COLO829 (cell line): ENCODE measurements at places on chromosomes 3 and 15.

GRCh38 chr15:63405683-63406390 lies 24.2 kb upstream of the CA12 start:
- no peak for DNase-seq

DNA sequence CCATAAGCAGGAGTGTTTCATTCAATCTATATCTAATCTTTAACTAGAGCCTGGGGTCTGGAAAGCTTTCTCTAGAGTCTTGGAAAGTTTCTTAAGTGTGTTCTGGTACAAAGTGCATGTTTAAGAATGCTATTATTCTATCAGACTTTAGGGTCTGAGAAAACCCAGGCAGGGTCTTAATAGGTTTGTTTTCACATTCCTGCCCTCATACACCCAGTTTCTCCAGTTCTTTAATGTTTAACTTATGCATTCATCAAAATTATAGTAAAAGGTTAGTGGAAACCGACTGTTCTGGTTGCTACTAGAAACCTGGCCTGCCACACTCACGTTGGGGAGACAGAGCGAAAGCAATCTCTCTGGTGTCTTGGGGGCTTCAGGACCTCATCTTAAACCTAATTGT lies 102.9 kb upstream of the WDR72 start:
- no peak for DNase-seq

- DNase-seq, result no peak
Observed at GRCh38 chr15:70222606-70223005, 124.9 kb upstream of the TLE3 start.

DNA sequence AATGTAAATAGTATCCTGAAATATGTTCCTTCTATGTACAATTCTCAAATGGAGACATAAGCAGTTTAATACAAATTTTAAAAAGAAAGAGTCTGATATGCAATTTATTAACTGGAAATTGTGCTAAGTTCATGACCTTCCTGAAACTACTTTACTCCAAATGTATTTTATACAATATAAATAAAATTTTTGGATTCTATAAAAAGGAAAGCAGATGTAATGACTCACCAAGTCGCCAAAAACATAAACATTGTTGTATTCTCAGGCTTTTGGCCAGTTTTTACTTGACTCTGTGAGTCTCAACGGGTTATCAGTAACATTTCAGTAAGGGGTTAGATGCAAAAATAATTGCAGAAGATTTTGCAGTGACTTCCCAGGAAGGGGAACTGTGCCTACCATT lies 948.2 kb downstream of the EPHA3 start:
- DNase-seq, result peak; percentile 8

GRCh38 chr3:139561255-139561817 lies 21.8 kb upstream of the RBP1 start:
- DNase-seq, result peak; percentile 77

DNA sequence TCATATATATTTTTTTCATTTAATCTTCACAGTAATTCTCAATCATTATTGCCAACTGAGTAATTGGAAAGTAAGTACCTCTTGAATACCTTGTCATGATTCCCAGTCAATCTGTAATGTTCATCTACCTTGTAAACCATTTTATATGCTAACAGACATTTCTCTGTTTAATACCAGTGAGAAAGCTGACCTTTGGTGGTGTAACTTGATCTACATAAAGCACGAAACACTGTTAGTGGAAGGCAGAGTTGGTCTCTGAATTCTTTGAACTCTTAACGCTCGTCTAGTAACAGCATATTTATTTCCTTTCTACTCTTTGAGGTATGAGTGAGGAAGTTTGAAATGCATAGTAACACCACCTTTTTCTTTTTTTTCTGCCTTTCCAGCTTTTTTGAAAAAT lies 59.5 kb downstream of the SLC25A26 start:
- DNase-seq, result no peak

GRCh38 chr3:14614862-14615261 lies 36.7 kb upstream of the CCDC174 start:
- DNase-seq, result no peak
